PC-9 (cell line): ENCODE measurements at places on chromosomes 4 and X. TPM values are rescaled to one million over a fixed set of nuclear protein-coding genes. Genes with fewer than 3 reads are reported as not detected.

Gene NDNF
- not detected in 2 replicates for total RNA-seq

DNA sequence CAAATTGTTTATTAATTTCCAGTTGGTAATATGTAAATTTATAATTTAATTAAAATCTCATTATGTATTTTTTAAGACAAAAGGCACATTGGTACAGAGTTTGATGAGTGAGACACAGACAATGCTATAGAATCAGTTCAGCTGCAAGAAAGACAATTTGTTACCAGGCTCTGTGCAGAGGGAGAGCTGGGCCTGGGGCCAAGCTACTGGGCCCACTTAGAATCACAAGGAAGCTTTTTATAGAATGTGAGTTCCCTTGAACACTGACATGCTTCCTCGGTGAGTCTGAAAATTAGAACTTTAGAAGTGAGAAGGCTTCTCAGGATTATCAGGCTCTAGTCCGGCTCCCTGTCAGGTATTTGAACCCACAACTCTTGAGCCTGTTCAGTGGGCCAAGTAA is 129.0 kb downstream of the AFF2 start:
- DNase-seq = no peak

Gene QRFPR
- 0.28 TPM in 1 of 2 replicates, not detected in the other for total RNA-seq

- no peak for DNase-seq
Measured at GRCh38 chrX:72123471-72124185, 8.1 kb downstream of the RTL5 start.

DNA sequence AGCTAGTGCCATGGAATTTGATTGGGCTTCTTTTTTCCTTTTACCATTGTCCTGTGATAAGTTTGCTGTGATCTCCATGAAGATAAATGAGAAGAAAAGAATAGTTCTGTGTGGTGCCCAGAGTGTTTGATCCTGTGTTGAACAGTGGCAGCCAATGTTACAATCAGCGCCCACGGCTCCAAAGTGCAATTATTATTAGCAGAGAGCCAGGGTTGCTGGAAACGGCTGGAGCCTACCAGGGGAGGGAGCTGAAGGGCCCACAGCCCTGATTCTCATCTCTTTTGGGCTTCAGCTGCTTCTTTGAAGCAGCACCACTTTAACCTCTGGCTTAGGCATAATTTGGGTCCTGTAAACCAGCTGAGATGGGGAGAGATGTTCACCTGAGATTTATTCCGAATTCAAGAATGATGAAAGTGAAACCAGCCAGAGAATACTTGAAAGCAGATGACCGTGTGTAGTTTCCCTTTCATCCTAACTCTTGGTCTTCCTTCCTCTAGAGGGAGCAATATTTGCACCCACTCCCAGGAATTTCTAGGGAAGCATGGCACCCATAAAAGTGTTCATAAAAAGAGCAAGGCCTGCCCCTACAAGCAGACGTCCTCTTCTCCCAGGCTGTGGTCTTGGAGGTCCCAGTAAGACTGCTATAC is 298.3 kb downstream of the EVC2 start:
- DNase-seq = no peak

DNA sequence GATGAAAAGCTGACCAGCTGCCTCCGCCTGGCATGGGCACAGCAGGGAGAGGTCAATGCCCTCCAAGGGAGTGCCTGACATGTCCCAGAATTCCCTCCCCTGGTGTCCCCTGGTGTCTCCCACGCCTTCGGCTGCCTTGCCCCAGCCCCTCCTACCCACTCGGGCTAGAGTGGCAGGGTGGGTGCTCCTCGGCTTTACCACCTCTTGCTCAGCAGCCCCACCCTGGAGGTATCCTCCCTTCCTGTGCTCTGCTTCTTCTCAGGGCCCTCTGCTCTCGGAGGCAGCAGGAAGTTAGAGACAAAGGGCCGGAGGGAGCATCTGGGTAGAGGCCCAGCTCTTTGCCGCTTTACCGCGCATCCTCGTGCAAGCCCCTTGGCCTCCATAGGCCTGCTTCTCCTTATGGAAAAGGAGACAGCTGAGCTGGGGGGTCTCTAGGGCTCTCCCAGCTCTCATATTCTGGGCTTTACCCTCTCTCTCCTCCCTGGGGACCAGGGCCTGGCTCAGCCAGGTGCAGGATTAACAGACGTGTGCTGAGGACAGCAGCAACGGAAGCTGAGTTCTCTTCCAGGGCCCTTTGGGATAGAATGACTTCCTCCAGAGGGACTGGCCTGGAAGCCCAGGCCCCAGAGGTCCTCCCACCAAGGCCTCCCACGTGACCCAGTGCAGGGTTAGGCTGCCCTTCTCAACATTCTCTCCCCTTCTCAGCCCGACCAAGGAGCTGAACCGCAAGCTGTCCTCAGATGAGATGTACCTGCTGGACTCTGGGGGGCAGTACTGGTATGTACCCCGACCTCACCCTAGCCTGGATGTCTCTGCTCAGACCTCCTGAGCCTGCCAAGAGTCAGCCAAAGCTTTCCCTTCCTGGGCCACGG is 17.2 kb downstream of the XPNPEP2 start:
- DNase-seq = no peak

DNA sequence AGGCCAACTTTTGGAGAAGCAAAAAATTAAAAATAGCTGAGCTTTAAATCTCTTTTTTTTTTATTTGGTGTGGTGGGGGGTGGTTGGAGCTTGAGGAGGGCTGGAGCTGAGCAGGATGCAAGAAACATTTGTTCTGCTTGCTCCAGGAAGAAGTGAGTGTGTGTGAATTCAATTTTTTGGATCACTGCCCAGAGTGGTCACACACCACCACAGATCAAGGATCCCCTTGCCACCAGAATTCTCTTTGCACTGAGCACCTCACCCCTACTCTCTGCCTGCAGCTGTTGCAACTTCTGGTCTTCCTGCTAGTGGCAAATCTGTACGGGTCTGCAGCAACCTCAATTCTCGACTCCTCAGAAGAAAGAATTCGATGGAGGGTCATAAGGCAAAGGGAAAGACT is 19.9 kb upstream of the PLP1 start:
- DNase-seq = no peak

DNA sequence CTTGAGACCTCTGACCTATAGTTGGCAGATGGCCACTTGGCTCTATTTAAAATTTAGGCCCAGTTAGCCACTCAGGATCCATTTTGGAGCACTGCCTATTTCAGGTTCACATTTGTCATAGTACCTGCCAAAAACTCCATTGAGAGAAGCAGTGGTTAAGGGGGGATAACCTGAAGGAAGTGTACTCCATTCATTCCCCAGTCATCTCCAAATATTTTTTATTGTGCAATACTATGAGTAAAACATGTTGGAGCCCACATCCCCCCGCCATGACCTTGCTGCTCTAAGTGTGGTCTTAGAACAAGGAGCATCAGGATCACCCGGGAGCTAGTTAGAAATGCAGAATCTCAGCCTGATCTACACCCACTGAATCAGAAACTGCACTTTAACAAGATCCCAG is 21.1 kb downstream of the PLP1 start:
- no peak for DNase-seq

Gene ATP2B3
- total RNA-seq = not detected in 2 replicates

GRCh38 chrX:82748906-82749505 is 759.1 kb upstream of the POU3F4 start:
- DNase-seq = no peak

GRCh38 chrX:112851806-112852205 is 11.2 kb upstream of the AMOT start:
- peak; percentile 66 for DNase-seq

DNA sequence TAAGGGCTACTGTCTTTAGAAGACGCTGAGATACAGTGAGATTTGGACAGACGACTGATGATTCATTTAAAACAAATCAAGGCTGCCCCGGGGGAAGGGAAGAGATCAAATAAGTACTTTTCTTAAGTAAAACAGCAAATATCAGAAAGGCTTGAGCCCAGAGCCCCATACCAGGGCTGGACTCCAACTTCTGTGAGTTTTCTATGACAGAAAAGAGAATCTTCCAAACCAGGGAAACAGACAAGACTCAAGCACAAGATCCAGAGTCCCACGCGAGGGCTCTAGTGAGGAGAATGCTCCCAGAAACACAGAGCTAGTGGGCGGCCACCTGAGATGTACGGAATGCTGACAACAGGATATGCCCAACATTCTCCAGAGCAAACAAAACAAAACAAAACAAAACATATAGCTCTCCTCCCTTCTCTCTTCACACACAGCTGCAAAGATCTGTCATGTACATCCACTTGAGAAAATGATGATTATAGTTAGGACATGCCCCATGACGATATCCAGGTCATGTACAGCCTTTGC is 13.1 kb downstream of the ACSL1 start:
- peak; percentile 45 for DNase-seq

DNA sequence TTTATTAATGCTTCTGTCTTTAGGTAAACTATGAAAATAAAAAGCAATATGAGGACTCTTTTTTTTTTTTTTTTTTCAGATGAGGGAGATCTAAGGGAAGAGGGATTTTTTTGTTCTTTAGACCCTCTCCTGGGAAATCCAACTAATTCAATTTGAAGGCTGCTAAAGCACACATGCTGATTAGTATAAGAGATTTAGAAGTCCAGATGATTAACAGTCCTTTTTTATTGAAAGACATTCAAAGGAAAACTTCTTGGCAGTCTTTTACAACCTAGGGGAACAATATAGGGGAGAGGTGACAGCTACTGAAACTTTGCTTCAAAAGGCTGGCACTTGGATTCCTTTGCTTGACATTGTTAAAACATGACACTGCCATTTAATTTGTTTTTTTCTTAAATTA is 602.5 kb downstream of the RAPGEF2 start:
- DNase-seq = no peak

DNA sequence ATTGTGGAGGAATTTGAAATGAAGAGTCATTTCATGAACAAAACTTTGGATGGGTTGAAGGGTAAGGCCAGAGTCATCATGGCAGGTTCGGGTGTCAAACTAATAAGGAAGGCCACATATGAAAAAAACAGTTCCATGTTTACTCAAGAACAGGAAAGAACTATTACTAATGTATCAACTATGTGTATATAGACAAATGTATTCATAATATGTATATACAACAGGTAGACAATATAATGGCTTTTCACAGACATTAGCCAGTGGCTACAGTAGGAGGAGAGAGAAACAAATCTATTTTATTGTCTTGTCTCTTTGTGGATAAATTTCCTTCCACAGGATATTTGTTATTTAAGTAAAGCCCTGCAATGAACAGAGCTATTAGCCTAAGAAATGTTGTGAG is 101.1 kb downstream of the CBLL2 start:
- no peak for DNase-seq

DNA sequence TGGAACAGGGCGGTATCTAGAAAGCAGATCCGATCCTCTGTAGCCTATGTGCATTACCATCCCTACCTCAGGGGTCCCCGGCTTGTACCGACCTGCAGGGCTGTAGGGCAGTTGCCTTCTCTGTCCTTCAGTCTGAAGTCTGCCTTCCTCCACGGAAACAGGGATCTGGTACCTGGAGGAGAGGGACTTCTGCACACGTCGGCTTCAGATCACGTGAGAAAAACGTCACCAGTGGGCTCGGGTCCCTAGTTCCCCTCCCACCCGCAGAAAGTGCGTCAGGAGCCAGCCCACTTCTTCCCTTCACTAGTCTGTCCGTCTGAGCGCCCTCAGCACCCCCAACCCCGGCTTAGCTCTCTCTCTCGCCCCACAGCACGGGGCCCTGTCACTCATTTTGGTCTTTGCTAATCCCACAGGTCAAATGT is at the start of gene TCEAL5:
Gene TCEAL5 (minus strand): TSS at position 170 of the 422 bp plus-strand sequence. CDS start 2,187 bp downstream, outside the sequence.
- no peak for DNase-seq

DNA sequence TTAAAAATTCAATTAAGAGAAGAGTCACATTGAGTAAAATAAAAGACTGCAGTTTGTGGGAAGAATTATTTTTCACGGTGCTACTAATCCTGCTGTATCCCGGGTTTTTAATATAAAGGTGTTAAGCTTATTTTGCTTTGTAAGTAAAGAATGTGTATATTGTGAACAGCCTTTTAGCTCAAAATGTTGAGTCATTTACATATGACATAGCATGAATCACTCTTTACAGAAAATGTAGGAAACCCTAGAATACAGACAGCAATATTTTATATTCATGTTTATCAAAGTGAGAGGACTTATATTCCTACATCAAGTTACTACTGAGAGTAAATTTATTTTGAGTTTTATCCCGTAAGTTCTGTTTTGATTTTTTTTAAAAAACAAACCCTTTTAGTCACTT is 39.7 kb downstream of the IRS4 start:
- no peak for DNase-seq

Gene TMEM165
- 61.4 and 61.8 TPM in 2 replicates for total RNA-seq

Gene UNC5C
- not detected in 2 replicates for total RNA-seq

Gene SPANXB1
- total RNA-seq = 24.3 and 31.4 TPM in 2 replicates

Gene USP9X
- 38.4 and 43.2 TPM in 2 replicates for total RNA-seq

DNA sequence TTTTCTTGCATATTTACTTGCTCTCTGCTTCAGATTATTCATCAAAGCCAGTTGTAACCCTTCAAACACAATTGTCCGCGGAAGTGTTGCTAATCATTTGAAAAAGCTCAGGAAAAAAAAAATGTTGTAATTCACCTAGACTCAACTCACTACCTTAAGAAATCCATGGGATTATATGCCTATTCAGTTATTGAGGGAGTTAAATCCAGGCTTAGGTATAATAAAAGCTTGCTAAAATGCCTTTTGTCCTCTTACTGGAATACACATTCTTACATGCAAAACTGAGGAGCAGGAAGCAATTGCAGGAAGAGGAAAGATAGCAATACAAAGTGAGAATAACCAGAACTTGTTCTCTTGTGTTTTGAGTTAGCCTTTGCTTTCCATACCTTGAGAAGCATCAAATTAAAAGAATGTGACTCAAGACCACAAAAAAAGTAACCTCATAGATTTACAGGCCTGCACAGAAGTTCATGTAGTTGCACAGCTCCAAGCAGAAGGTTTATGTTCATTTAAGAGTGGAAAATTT is 91.4 kb upstream of the FAM241A start:
- no peak for DNase-seq

Gene CLCN4
- 3.1 and 4.4 TPM in 2 replicates for total RNA-seq

DNA sequence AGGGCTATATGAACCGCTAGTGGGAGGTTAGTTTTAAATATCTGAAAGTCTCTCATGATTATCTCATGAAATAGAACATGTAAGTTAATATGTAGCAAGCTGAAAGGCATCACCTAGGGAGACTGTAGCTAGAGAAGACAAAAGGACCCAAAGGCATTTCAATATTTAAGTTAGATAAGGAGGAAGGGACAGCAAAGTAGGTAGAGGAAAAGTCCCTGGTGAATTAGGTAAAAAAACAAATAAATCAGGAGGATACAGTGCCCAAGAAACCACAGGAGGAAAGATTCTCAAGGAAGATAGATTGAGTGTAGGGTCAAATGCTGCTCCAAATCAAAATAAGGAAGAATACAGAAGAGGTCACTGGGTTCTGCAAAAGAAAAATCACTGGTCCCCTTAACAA is 175.5 kb downstream of the GASK1B start:
- no peak for DNase-seq

GRCh38 chrX:148133105-148133725 is 152.1 kb downstream of the FMR1NB start:
- DNase-seq = no peak

DNA sequence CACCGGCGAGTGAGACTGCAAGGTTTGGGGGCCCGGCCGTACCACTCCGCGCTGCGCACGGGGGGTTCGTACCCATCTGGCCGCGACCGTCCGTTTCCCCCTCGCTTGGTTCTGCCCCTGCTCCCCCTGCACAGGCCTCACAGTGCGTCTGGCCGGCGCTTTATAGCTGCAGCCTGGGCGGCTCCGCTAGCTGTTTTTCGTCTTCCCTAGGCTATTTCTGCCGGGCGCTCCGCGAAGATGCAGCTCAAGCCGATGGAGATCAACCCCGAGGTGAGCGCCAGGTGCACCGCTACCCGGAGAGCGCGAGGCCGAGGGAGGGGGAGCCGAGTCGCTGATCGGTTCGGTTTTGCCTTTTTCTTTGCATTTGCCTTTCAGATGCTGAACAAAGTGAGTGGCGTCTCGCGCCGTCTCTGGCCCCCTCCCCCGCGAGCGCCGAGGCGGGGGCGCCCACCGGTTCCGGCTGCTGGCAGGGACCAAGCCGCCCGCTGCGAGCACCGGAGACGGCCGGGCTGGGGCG is at the start of gene UCHL1:
Gene UCHL1 (plus strand): TSS at position 189 of the 517 bp plus-strand sequence. CDS start 49 bp downstream, at position 238.
- DNase-seq = peak; percentile 72
